ENCODE measurements at places on chromosomes 12 and 14.

DNA sequence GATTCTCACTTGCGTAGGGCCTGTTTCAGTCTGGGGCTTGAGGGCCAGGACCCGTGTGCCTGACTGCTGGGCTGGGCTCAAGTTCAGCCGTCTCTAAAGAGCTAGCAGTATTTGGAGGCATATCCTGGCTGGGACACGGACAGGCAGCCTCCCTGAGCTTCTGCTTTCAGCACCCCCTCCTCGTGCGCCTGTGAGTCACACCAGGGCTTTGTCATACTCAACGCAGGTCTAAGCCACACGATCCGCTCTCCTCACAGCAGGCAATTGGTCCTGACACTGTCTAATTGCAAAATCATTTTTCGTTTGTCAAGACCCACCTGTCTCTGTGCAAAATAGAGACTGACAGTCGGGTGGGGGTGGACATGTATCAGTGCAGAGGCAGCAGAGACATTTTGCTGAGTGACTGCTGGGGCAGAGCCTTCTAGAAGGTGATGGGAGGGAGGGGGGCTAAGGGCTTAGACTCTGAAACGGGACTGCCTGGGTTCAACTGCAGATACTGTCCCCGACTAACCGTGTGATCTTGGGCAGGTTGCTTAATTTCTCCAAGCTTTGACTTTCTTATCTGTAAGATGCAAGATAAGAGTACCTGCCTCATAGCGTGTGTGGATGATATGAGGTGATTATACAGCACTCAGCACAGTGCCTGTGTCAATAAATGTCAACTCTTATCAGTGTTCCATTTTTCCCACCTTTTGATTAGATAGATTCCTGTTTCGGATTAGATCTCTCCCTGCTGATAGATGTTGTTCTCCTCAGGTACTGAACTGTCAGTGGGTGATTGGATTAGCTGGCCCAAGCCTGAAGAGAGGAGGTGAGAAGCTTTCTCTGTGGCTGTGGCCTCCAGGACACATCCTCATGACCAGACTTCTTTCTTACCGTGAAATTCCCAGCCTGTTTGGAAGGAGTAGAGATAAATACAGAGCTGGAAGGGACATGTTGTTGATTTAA, 53.1 kb downstream of the KCNA1 start:
- H3K4me3 ChIP-seq: no peak overlapping the region
- H3K4me1 ChIP-seq: no peaks in the 10 kb centered on the region
- no peak overlapping the region for H3K27ac ChIP-seq
- H3K27me3 ChIP-seq: peaks cover 6% of the 10 kb centered on the region
- no peaks in the 10 kb centered on the region for H3K36me3 ChIP-seq

DNA sequence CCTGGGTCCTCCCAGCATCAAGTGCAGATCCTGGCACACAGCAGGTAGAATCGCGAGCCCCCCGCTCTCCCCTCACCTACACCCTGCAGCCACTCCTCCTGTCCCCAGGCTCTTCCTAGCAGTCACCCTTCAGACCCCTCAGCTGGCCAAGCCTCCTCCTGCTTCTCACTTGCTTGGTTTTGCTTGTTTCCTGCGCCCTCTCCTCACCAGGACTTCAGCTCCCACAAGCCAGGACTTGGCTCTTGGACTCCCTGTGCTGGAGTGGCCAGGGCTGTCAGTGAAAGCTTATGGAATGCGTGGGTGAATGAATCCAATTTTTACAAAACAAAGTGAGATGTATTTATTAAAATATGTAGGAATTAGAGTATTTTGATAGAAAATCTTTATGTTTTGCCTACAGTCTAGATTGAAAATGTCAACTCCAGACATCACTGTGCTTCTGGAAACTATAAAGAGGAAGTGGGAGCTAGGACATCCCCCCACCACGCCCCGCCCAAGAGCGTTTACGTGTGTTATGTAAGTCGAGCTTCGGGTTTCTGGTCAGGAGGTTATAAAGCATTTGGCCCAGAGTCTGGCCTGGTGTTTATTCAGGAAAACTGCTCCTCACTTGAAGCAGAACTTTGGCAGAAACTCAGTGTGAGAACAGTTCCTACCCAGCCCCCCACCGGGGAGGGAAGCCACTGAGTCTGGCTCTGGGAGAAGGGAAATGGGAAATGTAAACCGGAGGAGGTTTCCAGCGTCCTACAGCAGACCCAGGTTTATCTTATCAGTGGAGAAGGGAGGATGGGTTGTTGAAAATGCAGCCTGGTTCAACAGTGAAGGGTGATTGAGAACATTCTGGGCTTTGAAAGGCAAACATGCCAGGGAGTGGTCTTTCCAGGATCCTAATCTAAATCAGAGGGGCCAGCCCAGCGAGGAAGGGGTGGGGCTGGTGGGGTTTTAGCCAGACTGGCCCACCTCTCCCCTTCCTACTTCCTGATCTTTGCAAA, 8.8 kb downstream of the ALDH2 start:
- H3K36me3 ChIP-seq: no peaks in the 10 kb centered on the region
- peaks cover 53% of the 10 kb centered on the region for H3K4me1 ChIP-seq
- no peaks in the 10 kb centered on the region for H3K27me3 ChIP-seq
- peak overlapping the region; percentile 22 for H3K4me3 ChIP-seq
- DNase-seq: peak; percentile 78

DNA sequence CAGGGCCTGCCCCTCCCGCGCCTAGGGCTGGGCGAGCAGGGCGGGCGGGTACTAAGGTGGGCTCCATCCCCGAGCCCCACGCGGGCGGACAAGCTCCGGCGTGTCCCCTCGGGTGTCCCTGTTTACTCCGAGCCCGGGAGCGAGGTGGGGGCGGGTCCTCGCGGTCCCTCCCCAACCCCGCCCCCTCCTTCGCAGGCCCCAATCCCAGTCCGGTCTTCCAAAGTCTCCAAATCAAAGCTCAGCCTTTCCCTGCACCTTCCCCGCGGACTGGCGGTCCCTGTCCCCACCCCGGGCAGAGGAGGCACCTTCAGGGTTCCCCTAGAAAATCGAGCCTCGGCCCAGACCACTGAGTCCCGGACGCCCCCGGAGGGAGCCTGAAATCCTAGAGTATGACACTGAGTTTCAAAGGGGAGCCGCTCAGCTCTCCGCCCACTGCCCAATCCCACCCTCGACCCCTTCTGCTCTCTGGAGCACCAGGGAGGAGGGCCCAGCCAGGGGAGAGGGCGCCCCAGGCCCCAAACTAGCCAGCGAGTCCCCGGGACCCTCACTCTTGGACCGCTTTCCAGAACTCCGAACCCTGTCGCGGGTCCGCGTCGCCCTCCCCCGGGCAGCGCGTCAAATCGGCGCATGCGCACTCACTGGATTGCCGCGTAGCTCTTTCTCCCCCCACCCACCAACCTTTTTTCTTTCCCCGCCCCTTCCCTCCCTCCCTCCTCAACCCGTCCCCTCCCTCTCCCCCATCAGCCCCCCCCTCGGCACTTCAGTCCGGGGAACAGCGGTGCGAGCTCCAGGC, at the start of gene LRP1:
Gene LRP1 (plus strand): TSS at position 758 of the 793 bp plus-strand sequence. CDS start 482 bp downstream, outside the sequence.
- peak within 1 kb of the TSS; percentile 72 for H3K4me3 ChIP-seq
- peaks cover 24% of the 10 kb centered on the region for H3K4me1 ChIP-seq
- no peaks in the 10 kb centered on the region for H3K36me3 ChIP-seq
- peak within 1 kb of the TSS; percentile 94 for H3K27ac ChIP-seq

DNA sequence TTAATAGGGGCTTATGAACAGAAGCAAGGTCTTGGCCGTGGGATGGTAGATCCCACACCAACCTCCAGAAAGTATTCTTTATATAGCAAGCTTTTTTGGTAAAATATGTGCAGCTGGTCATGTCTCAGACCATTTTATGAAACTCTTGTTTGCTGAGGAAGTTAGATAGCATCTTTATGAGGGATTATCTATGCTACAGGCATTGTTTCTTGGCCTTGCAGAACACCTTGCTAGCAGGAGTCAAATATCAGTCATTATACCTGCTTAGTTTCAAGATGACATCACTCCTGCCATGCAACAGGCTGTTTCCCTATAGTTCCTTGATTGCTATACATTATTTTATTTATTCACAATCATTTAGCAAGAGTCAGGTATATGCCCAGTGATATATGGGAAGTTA, 84.8 kb upstream of the LRFN5 start:
- H3K27me3 ChIP-seq: no peaks in the 10 kb centered on the region
- no peaks in the 10 kb centered on the region for H3K36me3 ChIP-seq
- H3K4me3 ChIP-seq: no peak overlapping the region

DNA sequence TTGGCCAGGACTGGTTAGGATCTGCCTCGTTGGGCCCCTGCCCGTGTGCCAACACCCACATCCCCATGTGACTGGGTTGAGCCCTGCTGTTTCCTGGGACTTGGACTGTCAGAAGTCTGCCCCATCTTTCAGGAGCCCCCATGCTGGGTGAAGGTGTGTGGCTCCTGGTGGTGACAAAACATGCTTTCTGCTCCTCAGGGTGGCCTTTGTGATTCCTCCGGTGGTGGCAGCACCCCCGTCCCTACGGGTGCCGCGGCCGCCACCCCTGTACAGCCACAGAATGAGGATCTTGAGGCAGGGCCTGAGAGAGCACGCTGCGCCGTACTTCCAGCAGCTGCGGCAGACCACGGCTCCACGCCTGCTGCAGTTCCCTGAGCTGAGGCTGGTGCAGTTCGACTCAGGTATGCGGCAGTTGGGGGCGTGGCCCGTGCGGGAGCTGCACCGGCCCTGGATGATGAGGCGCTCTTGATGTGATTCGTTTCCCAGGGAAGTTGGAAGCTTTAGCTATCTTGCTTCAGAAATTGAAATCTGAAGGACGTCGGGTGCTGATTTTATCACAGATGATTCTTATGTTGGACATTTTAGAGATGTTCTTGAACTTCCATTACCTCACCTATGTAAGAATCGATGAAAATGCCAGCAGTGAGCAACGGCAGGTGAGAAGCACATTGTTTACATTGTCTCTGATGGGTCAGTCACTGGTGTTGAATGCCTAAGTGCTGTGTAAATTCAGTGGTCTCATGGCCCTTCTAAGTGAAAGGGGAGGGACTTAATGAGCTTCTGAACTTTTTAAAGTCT, 80.0 kb downstream of the EP400 start:
- H3K27me3 ChIP-seq: no peaks in the 10 kb centered on the region
- H3K4me1 ChIP-seq: peaks cover 6% of the 10 kb centered on the region
- no peak overlapping the region for H3K4me3 ChIP-seq
- DNase-seq: no peak

GRCh38 chr12:26077915-26078702, 46.7 kb downstream of the BHLHE41 start:
- H3K4me1 ChIP-seq: no peaks in the 10 kb centered on the region
- DNase-seq: no peak
- H3K4me3 ChIP-seq: no peak overlapping the region
- H3K36me3 ChIP-seq: no peaks in the 10 kb centered on the region
- no peak overlapping the region for H3K27ac ChIP-seq

DNA sequence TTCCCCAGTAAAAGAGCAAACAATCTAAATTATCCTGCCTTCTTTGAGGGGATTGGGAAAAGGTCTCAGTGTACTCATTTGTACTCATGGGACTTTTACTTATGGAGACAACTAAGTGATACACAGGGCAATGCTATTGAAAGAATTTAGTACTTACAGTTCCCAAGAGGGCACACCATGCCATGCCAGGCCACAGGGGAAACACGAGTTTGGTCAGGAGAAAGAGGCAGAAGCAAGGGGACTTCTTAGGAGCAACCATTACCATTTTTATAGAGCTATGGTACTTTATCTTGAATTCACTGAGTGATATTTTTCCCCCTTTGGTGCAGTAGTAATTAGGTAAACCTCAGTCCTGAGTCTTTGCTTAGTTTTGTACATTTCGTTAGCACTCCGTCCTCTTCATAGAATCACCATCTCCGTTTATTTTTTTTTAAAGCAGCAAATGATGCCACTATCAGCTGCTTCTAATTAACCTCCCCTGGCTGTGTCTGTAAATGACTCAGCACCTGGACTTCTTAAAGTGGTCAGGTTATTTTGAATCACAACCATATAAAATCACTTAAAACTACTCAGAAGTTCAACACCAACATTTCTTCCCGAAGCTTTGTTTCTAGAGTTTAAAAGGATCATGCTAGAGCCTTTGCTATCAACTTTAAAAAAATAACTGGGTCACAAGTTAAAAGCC, 5.9 kb upstream of the WASHC3 start:
- H3K4me3 ChIP-seq: no peak overlapping the region
- no peaks in the 10 kb centered on the region for H3K36me3 ChIP-seq
- H3K4me1 ChIP-seq: peaks cover 9% of the 10 kb centered on the region
- H3K27me3 ChIP-seq: no peaks in the 10 kb centered on the region

- no peaks in the 10 kb centered on the region for H3K4me1 ChIP-seq
- H3K27ac ChIP-seq: no peak overlapping the region
- H3K36me3 ChIP-seq: no peaks in the 10 kb centered on the region
- no peak for DNase-seq
- no peaks in the 10 kb centered on the region for H3K27me3 ChIP-seq
- H3K4me3 ChIP-seq: no peak overlapping the region
Measured at GRCh38 chr14:97185186-97185585, 388.0 kb downstream of the VRK1 start.

GRCh38 chr14:51533872-51534553, 117.7 kb upstream of the FRMD6 start:
- H3K27ac ChIP-seq: no peak overlapping the region
- no peaks in the 10 kb centered on the region for H3K4me1 ChIP-seq
- no peaks in the 10 kb centered on the region for H3K27me3 ChIP-seq
- DNase-seq: no peak

DNA sequence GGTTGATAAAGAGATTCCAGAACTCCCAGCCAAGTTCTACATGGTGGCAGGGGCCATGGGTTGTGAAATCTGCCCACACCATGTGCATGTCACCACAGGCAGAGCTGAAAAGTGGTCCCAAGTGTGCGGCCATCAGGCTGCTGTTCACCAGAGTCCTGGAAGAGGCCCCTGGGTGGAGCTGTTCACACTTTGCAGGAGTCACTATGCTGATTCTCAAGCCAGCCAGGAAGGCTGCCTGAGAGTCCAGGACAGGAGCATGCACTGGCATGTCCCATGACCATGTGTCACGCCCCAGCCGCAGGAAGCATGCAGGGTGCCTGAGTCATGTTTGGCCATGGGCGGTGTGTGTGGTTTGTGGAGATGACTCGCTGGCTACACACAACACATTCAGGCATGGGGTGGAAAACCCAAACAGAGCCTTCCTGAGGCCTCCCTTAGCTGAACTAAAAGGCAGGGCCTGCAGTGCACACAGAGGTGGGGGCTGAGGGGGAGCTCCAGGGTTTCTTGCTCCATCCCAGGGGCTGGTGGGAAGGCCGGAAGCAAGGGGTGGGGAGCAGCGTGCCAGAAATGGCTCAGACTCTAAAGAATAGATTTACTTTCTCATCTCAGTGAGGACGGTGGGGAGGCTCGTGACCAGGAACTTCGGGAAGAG, 19.4 kb downstream of the ABCB9 start:
- no peaks in the 10 kb centered on the region for H3K36me3 ChIP-seq
- H3K4me3 ChIP-seq: no peak overlapping the region
- peak overlapping the region; percentile 75 for H3K27ac ChIP-seq
- H3K27me3 ChIP-seq: no peaks in the 10 kb centered on the region

GRCh38 chr12:95083471-95083870, 10.1 kb upstream of the NR2C1 start:
- no peaks in the 10 kb centered on the region for H3K36me3 ChIP-seq
- H3K27me3 ChIP-seq: no peaks in the 10 kb centered on the region
- peak overlapping the region; percentile 56 for H3K27ac ChIP-seq
- no peak overlapping the region for H3K4me3 ChIP-seq

DNA sequence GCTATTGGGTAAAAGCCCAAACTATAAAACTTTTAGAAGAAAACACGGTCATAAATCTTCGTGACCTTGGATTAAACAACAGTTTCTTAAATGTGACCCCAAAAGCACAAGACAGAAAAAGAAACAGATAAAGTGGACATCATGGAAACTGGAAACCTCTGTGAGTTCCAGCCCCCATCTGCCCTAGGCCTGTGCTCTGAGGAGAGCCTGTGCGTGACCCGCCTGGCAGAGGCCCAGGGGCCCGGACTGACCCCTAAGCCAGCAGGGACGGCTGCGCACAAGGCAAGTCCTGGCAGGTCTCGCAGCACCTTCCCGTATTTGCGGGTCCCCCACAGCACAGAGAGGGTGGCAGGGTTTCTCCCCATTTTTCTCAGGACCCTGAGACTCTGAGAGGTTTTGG, 76.0 kb downstream of the CHGA start:
- no peaks in the 10 kb centered on the region for H3K4me1 ChIP-seq
- no peaks in the 10 kb centered on the region for H3K36me3 ChIP-seq
- H3K27me3 ChIP-seq: no peaks in the 10 kb centered on the region
- no peak overlapping the region for H3K4me3 ChIP-seq

Data from gastrocnemius medialis (tissue), 4 donors.